ENCODE measurements at places on chromosomes 2 and 18.

- peak; percentile 57 for DNase-seq
Measured at GRCh38 chr2:84435345-84436025, 23.6 kb downstream of the SUCLG1 start.

- no peak for DNase-seq
Measured at GRCh38 chr2:205283736-205284270, 398.5 kb upstream of the NRP2 start.

DNA sequence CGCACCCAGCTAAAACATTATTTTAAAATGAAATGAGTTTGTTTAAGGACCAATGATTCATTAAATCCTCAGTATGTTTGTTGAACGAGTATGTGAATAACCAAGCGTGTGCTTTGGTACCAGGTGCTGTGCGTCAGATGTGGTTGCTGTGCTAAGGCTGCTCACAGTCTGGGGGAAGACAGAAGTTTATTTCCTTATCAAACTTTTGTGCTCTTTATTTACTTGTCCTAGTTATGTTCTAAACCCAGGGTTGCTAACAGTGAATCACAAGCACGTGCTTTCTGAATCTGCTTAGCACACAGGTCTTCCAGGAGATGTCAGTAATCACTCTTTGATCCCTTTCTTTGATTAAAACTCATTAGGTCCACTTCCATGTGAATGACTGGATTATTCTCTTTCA, 37.0 kb downstream of the RAPGEF4 start:
- peak; percentile 46 for DNase-seq

DNA sequence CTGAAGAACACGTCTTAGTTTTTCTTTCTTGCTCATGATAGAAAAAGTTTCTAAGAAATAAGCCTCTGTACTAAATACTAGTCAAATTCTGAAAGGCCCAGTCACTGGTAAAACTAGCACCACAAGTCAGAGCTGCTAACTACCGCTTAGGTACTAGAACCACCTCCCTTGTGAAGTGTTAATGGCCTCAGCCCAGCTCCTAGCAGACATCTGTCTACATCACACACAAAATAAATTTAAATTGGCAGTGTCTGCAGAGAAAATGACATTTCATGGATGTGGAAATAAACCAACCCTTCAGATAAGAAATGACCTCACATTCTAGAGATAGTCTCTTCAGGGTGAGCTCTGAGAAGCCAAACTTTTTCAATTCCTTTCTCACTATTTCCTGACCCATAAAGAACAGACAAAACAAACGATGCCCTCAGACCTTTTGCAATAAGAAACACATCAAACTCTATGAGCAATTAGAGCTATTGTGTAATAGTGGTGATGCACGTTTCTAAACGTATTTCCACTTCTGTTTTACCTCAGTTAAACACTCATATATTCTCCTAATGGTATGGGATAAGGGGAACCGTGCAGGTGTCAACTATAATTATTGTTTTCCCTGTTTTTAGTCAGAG, 70.3 kb upstream of the DSG1 start:
- DNase-seq: peak; percentile 65

- DNase-seq: peak; percentile 96
Measured at GRCh38 chr2:46850742-46851141, 64.9 kb downstream of the MCFD2 start.

- no peak for DNase-seq
Measured at GRCh38 chr2:102789349-102790090, 27.7 kb downstream of the TMEM182 start.

- DNase-seq: peak; percentile 23
Measured at GRCh38 chr18:44518091-44518615, 162.5 kb upstream of the SETBP1 start.

All from renal cortical epithelial cell (primary cell).